Fibroblast of skin of back (primary cell): ENCODE measurements at places on chromosomes 13 and 19.
A peak's percentile ranks its signal among the peaks of the same experiment; 100 is the strongest.

GRCh38 chr19:9014803-9015202 is 4.6 kb upstream of the MUC16 start:
- DNase-seq, result no peak

DNA sequence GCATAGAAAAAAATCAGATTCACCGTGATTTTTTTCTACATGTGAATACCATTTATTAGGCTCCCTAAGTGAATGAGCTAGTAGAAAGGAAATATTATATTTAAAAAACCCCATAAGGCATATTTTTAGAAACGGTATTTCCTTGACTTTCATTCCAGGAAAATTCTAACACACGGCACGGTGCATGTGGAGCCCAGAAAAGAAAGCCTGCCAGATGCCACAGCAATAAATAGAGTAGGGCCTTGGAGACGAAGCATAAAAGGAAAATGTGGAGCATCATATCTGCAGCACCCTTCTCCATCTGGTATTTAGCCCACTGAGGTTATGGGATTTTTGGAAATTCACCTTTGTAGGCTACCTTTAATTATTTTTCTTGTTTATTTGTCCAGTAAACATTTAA is 314.4 kb downstream of the ENOX1 start:
- peak; percentile 31 for DNase-seq

DNA sequence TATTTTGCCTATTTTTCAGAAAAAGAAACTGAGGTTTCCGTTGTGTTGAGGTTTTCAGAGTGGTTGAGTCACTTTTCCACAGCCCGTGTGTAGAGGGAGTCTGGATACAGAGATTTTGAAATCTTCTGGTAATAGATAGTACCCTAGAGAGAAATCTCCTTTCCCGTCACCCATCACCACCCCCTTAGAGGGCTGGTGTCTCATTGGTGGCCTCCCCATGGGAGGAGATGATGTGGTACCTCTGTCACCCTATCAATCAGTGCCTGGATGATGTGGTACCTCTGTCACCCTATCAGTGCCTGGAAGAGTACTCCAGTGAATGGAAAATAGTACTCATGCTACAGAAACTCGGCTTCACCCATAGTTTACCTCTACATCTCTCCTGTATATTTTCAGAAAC is 42.2 kb upstream of the SERP2 start:
- no peak for DNase-seq

GRCh38 chr19:17743874-17744580 is 7.2 kb upstream of the FCHO1 start:
- peak; percentile 65 for DNase-seq

- DNase-seq, result no peak
Measured at GRCh38 chr13:97191142-97191541, 31.0 kb upstream of the MBNL2 start.

GRCh38 chr13:71591374-71591773 is 275.6 kb downstream of the DACH1 start:
- no peak for DNase-seq

DNA sequence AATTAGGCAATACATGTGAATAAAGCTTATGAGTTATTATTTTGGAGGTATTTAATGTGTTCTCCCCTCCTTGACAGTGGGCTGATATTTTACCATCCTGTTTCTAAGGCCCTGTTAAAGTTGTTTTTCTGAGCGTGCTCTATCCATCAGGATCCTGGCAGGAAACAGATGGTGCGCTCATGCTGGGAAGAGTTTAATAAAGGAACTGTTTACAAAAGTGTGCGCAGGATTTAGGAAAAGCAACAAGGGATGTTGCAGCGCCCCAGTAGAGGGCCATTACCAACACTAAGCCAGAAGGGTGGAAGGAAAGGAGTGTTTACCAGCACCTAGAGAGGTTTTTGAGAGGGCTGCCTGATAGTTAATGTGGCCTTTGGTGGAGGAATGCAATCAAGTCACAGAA is 374.5 kb downstream of the KCNRG start:
- no peak for DNase-seq

DNA sequence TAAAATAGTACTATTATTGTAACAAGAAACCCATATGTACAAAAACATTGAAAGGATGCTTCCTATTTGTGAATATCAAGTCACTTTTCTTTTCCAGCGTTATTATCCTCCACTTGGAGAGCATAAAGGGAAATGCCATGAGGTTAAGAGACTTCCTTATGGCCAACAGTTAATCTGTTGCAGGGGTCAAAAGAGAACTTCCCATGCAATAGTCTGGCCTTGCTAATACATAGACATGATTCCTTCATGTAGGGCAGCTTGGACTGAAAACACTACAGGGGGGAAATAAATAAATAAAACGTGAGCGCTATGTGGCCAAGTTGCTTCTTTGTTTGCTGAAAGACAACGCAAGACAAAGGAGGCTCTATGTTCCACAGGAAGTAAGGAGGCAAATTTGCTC is 269.1 kb upstream of the EDNRB start:
- DNase-seq, result no peak

GRCh38 chr13:46324976-46325375 is 62.1 kb downstream of the RUBCNL start:
- peak; percentile 50 for DNase-seq

DNA sequence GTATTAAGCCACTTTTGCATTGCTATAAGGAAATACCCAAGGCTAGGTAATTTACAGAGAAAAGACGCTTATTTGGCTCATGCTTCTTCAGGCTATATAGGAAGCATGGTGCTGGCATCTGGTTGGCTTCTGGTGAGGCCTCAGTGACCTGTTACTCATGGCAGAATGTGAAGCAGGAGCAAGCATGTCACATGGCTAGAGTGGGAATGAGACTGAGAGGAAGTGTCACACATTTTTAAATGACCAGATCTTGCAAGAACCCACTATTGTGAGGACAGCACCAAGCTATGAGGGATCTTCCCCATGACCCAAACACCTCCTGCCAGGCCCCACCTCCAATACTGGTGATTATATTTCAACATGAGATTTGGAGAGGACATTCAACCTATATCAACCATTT is 25.7 kb upstream of the IGFL4 start:
- DNase-seq, result no peak

- DNase-seq, result no peak
Measured at GRCh38 chr13:43640476-43640875, 146.3 kb downstream of the ENOX1 start.

GRCh38 chr13:110265341-110265681 is 41.6 kb downstream of the COL4A1 start:
- no peak for DNase-seq

DNA sequence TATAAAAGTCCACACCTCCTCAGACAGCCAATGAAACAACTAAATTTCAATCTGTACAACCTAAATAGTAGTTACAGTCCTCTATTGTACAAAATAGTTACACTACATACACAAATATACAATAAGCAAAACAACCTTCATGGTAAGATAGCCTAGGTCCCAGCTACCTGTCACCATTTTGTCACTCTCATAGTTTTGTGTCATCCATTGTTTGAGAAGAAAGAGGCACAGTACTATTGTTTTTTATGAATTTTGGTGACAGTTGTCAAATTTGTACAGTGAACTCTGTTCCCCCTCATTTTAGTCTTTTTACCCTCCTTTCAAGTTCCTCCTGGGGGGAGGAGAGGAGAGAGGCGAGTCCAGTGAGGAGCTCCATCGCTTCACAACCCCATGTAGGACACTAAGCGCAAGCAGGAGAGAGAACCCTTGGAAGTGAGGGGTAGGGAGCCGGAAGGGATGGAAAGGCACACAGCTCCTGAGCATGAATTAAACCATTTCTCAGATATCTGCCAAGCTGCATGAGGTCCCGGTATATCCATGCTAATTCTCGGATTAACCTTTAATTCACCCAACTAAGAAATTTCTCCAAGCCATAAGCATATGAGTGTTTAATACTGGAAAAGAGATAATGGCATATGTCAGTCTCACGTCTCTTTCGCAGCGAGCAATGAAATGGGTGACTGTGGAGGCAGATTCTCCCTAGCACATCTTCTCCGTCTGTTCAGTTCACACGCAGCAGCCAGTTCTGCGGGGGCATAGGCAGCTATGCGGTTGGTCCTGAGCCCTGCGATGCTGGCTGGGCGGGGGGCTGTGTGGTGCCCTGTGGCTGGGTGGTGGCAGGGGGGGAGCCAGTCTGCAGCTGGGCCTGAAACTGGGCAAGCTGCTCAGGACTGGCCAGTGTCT is 60.5 kb downstream of the SERP2 start:
- no peak for DNase-seq

- no peak for DNase-seq
Measured at GRCh38 chr13:30074955-30075614, 224.7 kb upstream of the UBL3 start.

DNA sequence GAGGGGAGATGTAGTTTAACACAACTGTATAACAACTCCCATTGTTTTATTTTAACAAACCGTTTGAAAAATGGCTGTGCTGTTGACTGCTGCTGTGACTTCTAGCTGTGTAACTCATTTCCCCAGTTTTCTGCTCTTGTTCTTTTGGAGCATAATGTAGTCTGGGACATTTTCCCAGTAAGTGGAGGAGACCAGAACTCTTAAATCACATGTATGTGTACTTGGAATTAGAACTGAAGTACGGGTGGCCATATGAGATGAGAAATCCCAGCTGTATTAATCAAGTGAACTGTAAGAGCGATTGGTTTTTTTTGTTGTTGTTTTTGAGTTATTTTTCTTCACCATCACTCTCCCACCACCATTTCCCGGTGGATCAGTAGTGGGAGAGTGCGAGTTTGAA is 49.4 kb upstream of the RNF113B start:
- no peak for DNase-seq

- DNase-seq, result no peak
Measured at GRCh38 chr13:110057052-110057451, 249.9 kb downstream of the COL4A1 start.

GRCh38 chr13:65631078-65631477 is 1599.1 kb downstream of the PCDH9 start:
- DNase-seq, result peak; percentile 16

GRCh38 chr19:53908106-53908934 is 758 bp upstream of the CACNG7 start:
- DNase-seq, result peak; percentile 29

GRCh38 chr19:4400135-4400936 is at the start of gene SH3GL1:
TSS of gene SH3GL1 (minus strand) at chr19:4400547. CDS start at chr19:4400368, 179 bp downstream.
- peak; percentile 85 for DNase-seq

GRCh38 chr19:653425-653824 is 9.6 kb downstream of the RNF126 start:
- no peak for DNase-seq

GRCh38 chr13:110471833-110472162 is 89.7 kb downstream of the RAB20 start:
- DNase-seq, result no peak

- peak; percentile 5 for DNase-seq
Measured at GRCh38 chr13:93108111-93108601, 118.5 kb upstream of the GPC6 start.

DNA sequence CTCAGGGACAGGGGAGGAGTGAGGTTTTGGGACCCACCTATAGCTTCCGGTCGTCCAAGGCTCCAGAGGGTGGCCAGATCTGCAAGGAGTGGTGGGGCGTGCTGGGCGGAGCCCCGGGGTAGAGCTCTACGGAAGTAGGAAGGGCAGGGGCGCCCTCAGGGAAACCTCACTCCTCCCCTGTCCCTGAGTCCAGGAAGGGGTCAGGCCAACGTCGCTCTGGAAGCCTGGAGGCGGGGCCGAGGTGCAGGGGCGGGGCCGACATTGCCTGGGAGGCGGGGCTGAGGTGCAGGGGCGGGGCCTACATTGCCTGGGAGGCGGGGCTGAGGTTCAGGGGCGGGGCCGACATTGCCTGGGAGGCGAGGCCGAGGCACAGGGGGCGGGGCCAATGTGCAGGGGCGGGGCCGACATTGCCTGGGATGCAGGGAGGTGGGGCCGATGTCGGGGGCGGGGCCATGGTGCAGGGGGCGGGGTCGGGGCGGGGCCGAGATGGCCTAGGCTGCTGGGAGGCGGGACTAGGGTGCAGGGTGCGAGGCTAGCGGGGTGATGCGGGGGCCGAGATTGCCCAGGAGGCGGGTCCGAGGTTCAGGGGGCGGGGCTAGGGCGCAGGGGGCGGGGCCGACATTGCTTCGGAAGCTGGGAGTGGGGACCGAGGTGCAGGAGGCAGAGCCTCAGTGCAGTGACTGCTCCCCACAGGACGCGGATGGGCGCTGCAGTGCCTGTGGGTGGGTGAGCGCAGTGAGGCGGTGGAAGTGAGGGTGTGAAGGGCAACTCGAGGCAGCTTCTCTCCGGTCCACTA is 4.9 kb upstream of the PALM start:
- DNase-seq, result peak; percentile 31

- peak; percentile 79 for DNase-seq
Measured at GRCh38 chr13:106533943-106534638, 1.4 kb downstream of the EFNB2 start.

GRCh38 chr13:84571264-84571663 is 689.0 kb upstream of the SLITRK1 start:
- DNase-seq, result no peak

DNA sequence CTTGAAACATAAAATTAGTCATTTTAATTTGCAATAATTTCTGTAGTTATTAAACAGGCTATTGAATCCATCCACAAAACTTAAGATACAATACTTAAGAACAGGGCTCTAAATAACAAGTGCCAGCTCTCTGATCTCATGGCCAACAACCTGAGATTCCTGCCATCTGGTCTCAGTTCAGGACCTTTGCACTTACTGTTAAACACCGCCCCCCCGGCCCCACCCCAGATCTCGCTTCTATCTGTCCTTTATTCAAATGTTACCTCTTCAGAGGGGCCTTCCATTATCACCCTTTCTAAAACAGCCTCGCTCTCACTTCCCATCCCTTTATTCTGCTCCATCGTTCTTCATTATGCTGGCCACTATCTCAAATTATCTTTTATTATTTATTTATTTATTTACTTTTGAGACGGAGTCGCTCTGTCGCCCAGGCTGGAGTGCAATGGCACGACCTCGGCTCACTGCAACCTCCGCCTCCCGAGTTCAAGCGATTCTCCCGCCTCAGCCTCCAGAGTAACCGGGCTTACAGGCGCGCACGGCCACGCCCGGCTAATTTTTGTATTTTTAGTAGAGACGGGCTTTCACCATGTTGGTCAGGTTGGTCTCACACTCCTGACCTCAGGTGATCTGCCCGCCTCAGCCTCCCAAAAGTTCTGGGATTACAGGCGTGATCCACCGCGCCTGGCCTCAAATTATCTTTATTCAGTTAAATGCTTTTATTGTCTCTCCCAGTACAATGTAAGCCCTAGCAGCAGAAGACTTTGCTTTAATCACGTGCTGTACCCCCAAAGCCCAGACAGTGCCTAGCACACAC is 838 bp upstream of the SNRNP70 start:
- DNase-seq, result no peak

- DNase-seq, result no peak
Measured at GRCh38 chr13:101092985-101093384, 323.3 kb downstream of the NALCN start.

DNA sequence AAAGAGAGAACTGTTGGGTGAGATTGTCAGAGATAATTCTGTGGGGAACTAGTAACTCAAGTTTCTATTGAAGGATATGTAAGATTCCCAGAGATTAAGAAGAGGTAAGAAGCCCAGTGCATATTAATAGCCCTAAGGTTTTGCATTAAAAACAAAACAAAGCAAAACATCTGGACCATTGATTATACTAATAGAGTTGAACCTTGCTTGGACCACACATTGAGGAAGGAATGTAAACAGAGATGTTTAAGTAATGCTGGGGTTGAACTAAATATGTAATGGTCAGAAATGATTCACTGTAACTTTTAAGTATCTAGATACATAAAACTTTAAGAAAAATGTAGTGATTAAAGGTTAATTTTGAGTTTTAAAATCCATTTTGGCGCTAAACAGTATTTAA is 1770.0 kb downstream of the PCDH9 start:
- peak; percentile 5 for DNase-seq

GRCh38 chr19:45824041-45824471 is 8.9 kb upstream of the RSPH6A start:
- no peak for DNase-seq

- no peak for DNase-seq
Measured at GRCh38 chr13:90740099-90740498, 607.4 kb upstream of the MIR17HG start.
